ENCODE measurements at places on chromosomes 3 and 15. TPM values are rescaled to one million over a fixed set of nuclear protein-coding genes. Genes with fewer than 3 reads are reported as not detected.

GRCh38 chr3:128285967-128286321 is 132.7 kb downstream of the EEFSEC start:
- DNase-seq = no peak

GRCh38 chr3:169146179-169146665 is 517.3 kb downstream of the MECOM start:
- DNase-seq = no peak

- DNase-seq = no peak
Measured at GRCh38 chr3:119781330-119782198, at the start of gene NR1I2. Gene NR1I2, plus strand, starts transcription at chr3:119782101.

GRCh38 chr15:57736591-57736990 is 30.1 kb downstream of the POLR2M start:
- no peak for DNase-seq

DNA sequence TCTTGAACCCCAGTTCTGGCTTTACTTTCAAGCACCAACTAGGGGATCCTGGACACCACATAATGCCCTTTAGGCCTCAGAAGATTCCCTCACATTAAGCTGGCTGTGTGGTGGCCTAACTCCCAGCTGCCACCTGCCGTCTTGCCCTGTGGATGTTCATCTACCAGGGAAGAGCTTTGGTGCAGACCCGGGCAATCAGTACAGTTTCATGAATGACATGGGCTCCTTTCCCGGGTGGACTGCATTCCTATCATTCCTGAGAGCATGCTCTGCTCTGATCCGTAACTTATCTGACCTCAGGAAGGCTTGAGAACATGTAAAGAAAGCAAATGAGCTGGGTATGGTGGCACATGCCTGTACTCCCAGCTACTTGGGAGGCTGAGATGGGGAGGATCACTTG is 50.0 kb upstream of the GSK3B start:
- DNase-seq = no peak

GRCh38 chr3:29668728-29669127 is 387.9 kb downstream of the RBMS3 start:
- no peak for DNase-seq

DNA sequence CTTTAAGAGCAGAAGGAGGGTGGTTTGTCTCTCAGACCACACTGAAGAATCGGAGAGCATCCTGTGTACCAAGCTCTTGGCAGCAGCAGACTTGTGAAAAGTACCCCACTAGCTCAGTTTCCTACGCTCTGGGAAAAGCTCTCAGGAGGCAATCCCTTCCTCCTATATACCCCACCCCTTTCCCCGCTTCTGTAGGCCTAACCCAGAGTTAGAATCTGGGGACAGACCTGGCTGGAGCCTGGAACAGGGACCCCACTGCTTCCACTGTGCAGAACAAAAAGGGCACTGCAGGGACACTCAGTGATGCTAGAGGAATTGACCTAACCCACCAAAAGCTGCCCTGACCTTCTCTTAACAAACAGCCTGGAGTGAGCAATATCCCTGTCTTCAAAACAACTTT is 70.0 kb upstream of the CCDC39 start:
- DNase-seq = no peak

- no peak for DNase-seq
Measured at GRCh38 chr3:127119693-127120464, 73.1 kb upstream of the PRR23E start.

DNA sequence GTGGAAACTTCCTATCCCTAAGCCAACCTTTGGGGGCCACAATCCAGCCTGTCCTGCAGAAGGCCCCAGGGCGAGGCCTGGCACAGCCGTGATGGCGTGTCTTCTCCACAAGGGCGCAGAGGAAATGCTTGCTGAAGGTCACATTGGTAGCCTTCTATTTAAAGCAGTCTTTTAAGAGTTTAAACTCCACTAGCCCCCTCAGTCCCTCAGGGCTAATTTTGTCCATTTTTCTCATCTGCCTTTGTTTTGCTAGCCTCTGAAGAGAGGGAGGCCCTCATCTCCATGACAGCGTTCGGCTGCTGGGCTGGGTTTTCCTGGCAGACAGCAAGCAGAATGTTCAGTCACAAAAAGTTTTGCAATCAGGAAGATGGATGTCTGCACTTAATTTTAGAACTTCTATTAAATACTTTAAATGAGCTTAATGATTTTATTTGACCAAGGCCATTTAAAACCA is 40.8 kb downstream of the RARB start:
- peak; percentile 92 for DNase-seq

- no peak for DNase-seq
Measured at GRCh38 chr3:106341586-106342162, 472.9 kb upstream of the CBLB start.

DNA sequence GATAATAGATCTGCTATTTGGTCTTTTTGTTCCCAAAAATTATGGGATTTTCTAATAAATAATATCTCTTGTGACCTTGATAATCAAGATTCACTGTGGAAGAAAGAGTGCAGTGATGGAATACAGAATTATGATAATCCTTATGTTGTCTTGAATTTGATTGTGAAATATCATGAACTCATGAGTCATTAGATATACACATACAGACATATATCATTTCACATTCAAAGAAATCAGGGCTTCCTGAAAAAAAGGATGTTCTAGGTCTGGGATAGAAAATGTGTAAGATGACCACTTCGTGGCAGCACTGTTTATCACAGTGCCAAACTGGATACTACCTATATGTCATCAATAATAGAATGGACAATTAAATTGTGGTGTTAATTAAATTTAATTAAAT is 97.7 kb downstream of the DPH6 start:
- DNase-seq = no peak

GRCh38 chr3:88101142-88101541 is 42.1 kb downstream of the ZNF654 start:
- DNase-seq = no peak

GRCh38 chr15:51484781-51485180 is 137.8 kb downstream of the DMXL2 start:
- no peak for DNase-seq

- DNase-seq = no peak
Measured at GRCh38 chr3:62727536-62727935, 147.7 kb downstream of the CADPS start.

- DNase-seq = peak; percentile 35
Measured at GRCh38 chr15:100114100-100114499, 227.7 kb downstream of the ADAMTS17 start.

- DNase-seq = no peak
Measured at GRCh38 chr3:112894258-112894657, 47.6 kb upstream of the CD200R1L start.

DNA sequence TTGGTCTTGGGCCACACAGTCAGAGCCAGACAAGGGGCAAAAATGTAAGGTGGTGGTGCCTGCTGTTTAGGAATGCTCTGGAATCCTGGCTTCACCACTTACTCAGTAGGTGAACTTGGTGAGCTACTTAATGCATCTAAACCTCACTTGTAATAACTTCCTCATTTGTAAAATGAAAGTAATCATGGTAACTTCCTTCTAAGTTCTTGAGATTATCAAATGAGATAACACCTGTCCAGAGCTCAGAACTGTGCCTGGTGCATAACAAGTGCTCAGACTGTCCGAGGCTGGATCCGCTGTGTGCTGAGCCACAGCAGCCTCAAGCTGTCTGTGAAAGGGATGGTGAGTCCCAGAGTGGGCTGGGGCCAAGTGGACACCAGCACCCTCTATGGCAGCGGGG is 62.8 kb upstream of the KY start:
- DNase-seq = no peak

- DNase-seq = no peak
Measured at GRCh38 chr15:73575636-73576247, 57.4 kb downstream of the NPTN start.

- peak; percentile 1 for DNase-seq
Measured at GRCh38 chr15:70792171-70792573, 28.8 kb upstream of the UACA start.

DNA sequence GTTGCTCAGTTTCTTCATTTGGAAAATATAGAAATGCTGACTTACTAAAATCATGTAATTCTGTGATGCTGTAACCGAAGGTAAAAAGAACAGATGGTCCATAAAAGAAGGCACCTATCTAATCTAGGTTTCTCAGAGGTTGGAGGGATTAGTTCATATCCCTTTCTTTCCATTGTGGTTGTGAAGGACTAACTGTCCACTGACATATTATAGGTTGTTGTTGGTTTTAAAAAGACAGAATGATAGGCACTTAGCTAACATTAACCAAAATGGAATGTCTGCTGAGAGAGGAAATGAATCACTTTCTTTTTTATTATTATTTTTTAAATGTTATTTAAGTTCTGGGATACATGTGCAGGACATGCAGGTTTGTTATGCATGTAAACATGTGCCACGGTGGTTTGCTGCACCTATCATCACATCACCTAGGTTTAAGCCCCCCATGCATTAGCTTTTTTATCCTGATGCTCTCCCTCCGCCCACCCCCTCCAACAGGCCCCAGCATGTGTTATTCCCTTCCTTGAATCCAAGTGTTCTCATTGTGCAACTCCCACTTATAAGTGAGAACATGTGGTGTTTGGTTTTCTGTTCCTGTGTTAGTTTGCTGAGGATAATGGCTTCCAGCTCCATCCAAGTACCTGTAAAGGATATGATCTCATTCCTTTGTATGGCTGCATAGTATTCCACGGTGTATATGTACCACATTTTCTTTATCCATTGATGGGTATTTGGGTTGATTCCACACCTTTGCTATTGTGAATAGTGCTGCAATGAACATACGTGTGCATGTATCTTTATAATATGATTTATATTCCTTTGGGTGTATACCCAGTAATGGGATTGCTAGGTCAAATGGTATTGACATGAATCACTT is 45.8 kb downstream of the ALDH1A2 start:
- no peak for DNase-seq

GRCh38 chr3:50687916-50688315 is 13.2 kb downstream of the DOCK3 start:
- no peak for DNase-seq

DNA sequence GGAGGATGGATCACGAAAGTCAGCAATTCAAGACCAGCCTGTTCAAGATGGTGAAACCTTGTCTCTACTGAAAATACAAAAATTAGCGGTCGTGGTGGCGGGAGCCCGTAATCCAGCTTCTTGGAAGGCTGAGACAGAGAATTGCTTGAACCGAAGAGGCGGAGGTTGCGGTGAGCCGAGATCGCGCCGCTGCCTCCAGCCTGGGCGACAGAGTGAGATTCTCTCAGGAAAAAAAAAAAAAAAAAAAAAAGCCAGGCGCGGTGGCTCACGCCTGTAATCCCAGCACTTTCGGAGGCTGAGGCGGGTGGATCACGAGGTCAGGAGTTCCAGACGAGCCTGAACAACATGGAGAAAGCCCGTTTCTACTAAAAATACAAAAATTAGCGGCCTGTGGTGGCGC is 5.0 kb downstream of the EAF2 start:
- DNase-seq = no peak

DNA sequence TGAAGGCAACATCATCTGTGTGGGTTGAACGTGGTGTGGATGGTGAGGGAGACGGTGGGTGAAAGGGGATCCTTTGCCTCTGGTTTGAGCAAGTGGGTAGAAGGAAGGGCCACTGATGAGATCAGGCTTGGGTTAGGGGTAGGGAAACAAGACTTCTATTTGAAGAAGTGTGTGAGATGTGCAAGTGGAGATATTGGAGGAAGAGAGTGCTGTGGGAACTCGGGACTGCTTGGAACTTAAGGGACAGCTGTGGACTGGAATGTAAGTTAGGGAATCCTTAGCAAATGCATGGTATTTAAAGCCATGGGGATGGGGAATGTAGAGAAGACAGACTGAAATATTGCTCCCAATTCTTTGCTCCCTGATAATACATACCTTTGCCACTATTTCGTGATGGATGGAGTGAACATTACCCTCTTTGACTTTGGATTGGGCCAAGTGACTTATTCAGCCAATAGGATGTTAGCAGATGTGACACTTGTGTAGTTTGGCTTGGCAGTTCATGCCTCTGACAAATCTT is 30.2 kb upstream of the AMOTL2 start:
- DNase-seq = no peak

GRCh38 chr15:77548589-77549557 is 83.8 kb downstream of the LINGO1 start:
- no peak for DNase-seq

GRCh38 chr3:103614719-103615118 is 1179.9 kb downstream of the ZPLD1 start:
- DNase-seq = no peak

DNA sequence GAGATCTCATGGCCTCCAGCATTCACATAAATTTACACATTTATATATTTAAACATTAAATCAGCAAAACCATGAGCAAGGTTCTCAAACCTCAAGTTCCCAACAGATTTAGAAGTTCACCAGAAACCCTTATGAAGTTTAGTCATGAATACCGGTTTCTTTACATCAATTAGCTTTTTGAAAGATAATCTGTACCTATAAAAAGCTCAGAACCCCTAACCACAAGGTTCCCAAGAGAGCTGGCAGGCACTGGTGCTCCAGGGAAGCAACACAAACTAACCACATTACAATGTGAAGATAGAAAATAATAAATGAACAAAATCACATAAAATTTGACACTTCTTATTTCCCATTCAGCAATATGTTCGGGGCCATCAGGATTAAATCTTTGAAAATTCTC is 150.9 kb downstream of the FBN1 start:
- no peak for DNase-seq

The CLDN11 gene
- 2.7 TPM for total RNA-seq

The CADM2 gene
- 2.1 TPM for total RNA-seq

The NRROS gene
- 1.8 TPM for total RNA-seq

The SLCO2A1 gene
- 6.2 TPM for total RNA-seq

The CPN2 gene
- total RNA-seq = 0.10 TPM

The MLF1 gene
- total RNA-seq = 6.0 TPM

The MOBP gene
- total RNA-seq = 0.13 TPM

The STRA6 gene
- not detected for total RNA-seq

The CHRD gene
- total RNA-seq = 4.6 TPM

The ARRDC4 gene
- total RNA-seq = 44.0 TPM

The TM4SF18 gene
- 2.8 TPM for total RNA-seq

The ANO10 gene
- 38.9 TPM for total RNA-seq
